ENCODE measurements at places on chromosomes 16 and 17.

DNA sequence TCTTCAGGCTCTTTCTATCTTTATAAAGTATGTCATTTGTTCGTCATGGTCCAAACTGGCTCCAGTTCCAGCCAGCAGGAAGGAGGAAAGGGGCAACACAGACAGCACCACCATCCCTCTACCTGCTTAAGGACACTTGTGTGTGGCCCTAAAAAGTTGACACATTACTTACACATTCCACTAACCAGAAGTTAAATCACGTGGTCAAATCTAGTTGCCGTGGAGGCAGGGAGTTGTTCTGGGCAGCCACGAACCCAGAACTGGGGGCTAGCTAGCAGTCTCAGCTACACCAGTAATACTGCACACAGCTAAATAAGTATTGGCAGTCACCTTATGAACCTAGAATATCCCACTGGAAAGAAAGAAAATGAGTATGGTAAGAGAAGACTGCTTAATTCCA is 104.2 kb downstream of the SNX11 start:
- DNase-seq = no peak

- no peak for DNase-seq
Measured at GRCh38 chr16:13517841-13518240, 402.1 kb upstream of the ERCC4 start.

DNA sequence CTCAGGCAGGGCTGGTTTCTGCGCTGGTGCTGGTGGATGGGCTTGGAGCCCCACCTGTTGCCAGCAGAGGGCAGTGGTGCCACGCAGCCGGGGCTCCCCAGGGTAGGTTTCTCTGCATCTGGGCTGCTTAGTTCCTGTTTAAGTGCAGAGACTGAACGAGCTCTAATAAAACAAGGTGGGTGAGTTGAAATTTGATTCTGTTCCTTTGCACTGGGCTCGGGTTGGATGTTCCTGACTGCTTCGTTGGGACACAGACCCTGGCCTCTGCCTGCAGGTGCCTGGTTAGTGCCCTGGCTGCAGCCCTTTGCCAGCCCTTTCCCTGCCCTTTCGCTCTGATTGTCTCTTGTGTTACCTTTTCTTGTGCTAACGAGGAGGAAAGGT is 30.0 kb downstream of the TBCD start:
- DNase-seq = peak; percentile 25

DNA sequence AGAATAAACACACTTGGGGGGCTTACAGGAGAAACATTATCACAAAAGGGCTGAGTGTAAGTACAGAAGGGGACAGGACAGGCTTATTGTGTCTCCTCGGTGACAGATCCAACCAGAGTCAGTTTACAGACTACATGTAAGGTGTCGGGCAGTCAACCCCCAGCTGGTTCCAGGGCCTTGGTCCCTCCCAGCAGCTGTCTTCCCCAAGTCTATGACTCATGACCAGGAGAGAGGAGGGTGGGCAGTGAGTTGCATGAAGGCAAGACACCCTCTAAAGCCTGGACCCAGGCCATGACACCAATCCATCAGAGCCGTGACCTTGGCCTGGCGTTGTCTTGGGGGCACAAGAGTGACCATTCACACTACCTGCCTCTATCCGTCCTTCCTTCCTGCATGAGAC is 276.2 kb upstream of the CCL2 start:
- DNase-seq = no peak

GRCh38 chr17:33113276-33113990 is 121.8 kb downstream of the SPACA3 start:
- no peak for DNase-seq

DNA sequence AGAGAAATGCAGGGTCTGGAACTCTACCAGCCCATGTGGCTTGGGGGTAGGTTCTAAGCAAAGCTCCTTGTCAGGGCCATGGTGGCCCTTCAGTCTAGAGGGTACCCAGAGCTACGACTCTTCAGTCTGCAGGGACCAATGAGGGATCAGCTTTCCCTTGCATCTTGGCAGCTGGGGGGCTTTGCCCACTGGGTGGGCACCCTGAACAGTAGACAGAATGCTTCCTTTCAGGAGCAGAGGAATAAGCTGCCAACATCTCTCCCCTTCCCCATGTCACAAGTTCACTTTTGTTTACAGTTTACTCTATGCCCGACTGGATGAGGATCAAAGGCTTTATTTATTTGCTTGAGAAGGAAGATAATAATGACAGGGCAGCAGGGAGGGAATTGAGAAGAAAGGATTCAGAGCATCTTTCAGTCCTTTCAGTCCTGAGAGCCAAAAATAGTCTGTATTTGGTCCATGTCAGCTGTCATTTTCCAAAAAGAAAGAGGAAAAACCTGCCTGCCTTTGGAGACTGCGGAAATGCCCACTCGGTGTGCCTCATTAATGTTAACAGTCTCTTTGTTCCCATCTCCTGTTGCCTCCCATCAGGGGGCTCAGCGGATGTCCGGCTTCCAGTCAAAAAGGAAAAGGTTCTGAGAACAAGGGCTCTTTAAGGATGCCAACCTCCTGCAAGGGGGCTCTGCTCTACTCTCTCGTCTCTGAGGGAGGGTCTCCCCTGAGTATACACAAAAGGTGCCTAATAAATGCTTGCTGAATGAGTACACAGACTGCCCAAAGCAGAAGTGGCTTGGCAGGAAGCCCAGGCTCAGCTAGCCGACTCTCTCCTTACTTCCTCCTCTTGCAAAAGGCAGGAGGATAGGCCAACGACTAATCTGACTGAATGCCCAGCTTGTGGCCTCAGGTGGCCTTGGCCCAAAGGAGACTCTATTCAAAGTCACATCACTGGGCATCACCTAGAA is 17.1 kb downstream of the TRAF4 start:
- no peak for DNase-seq

DNA sequence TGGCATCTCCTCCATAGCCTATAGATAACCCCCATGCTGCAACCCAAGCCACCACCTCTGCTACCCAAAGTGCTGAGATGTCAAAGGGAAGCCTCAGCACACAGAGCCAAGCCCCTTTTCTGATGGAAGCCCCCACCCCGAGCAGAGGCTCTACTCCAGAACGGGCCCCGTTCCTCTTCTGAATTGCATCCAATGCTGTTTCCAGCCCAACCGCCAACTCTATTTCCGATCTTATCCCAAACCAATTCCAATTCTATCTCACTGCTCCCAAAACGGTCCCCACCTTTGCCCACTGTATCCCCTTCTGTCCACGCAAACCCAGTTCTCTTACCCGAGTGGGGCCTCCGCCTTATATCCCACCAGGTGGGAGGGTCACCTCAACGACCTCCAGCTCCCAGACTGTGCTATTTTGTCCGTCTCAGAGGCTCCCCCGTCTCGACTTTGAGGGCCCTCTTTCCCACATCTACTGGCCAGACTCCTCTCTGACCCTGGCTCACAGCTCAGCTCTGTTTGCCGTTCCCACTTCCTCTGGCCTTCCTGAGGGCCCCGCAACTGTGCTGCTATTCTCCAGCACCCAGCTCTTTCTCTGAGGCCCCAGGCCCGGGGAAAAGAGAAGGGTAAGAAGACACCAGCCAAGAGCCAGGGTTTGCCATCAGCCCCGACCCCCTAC is 487 bp downstream of the SRL start:
- no peak for DNase-seq

- no peak for DNase-seq
Measured at GRCh38 chr16:7344830-7345780, 12.5 kb downstream of the RBFOX1 start.

DNA sequence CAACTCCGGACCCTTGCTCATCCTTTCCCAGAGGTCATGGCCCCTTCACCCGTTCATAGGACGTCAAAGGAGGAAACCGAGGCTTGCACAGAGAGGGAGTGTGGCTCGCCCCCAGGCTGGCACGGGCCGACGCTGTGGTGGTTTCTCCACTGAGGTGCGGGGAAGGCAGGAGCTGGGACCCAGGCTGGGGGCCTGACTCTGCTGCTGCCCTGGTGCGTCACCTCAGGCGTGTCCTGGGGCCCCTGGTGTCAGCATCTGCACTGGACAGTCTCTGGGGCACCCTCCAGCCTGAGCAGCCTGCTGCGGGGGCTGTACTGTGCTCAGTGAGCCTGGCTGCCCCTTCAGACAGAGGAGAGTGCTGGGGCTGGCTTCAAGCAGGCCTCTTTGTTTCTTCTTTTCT is 7.4 kb downstream of the MAP2K3 start:
- DNase-seq = no peak

- no peak for DNase-seq
Measured at GRCh38 chr16:3650631-3651265, 3.7 kb upstream of the DNASE1 start.

DNA sequence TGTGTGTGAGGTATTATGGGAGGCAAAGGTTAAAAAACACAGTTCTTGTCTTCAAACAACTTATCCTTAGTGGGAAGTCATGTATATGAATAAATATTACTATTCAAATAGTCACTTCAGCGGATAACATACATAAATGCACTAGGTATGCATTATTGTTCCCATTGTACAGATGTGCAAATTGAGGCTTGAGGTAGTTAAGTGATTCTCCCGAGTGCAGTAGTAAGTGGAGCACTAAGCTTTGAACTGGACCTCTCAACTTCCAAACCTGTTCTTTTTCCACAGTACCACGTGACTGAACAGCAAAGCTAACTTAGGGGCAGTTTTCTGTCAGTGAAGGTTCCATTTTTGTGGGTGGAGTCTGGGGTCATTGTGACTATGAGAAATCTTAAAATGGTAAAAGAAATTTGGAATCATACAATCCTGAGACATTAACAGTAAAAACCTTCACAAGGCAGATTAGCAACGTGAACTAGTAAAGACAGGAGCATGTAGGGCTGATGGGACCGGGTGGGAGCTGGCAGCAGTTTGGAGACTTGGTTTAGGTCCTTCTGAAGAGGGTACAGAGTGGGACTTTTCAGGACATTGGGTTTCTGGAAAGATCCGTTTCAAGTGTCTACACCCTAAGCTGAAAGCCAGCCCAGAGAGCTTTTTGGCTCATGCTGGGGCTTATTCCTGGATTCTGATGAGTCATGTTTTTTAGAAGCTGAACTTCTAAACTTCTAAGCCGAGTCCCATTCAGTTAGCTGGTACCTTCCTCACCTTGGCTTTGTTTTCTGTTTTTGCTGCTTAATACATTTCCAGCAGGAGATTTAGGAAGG is 204.9 kb downstream of the PRKCA start:
- DNase-seq = no peak

DNA sequence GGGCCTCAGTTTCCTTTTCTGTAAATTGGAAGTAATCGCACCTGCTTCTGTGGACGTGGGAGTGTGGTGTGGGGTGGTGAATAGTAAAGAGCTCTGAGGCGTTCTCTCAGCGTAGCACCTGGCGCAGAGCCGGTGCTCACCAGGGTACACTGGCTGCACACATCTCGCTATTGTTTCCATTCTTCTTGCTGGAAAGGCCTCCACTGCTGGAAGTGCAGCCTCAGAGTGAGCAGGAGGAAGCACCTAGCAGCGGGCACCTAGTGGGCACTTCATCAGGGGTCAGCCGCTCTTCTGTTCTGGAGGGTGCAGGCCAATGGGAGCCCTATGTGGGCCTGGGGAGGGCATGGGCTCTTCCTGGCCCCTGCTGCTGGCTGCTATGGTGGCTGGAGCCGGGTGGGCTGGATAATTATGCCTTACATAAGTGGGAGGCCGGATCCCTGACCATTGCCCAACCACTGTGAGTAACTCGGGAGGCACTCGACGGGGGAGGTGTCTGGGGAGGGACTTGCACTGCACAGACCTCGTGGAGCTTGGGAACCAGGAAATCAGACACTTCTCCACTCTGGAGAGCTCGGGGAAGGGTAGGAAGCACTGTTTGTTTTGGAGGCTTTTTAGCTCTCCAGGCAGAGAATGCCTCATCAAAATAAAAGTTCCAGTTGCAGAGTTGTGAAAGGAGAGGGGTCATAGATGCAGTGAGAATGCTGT is 1.7 kb downstream of the MAP2K3 start:
- no peak for DNase-seq

DNA sequence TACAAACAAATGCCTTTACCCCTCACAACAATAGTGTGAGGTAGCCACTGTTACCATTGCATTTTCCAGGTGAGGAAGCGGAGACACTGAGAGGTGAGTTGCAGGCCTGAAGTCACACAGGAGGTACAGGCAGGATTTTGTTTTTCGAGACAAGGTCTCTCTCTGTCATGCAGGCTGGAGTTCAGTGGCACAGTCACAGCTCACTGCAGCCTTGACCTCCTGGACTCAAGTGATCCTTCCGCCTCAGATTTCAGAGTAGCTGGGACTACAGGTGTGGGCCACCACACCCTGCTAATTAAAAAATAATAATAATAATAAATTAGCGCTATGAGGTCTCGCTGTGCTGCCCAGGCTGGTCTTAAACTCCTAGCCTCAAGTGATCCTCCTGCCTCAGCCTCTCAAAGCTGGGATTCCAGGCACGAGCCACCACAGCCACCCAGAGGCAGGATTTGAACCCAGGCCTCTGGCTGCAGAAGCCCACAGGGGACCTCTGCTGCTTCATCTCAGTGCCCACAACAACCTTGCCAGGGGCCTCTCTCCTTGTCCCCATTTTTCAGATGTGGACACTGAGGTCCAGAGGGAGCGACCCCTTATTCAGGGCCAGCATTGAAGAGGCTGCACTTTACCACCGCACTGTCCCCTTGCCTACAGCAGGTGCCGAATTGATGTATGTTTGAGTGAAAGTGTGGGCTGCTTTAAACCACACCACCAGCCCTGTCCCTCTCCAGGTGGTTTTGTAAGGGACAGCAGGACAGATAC is 16.0 kb upstream of the CIBAR2 start:
- DNase-seq = no peak

- DNase-seq = no peak
Measured at GRCh38 chr17:34549966-34550365, 29.4 kb upstream of the TMEM132E start.

GRCh38 chr16:47984669-47985068 is 171.1 kb downstream of the ABCC12 start:
- DNase-seq = no peak

DNA sequence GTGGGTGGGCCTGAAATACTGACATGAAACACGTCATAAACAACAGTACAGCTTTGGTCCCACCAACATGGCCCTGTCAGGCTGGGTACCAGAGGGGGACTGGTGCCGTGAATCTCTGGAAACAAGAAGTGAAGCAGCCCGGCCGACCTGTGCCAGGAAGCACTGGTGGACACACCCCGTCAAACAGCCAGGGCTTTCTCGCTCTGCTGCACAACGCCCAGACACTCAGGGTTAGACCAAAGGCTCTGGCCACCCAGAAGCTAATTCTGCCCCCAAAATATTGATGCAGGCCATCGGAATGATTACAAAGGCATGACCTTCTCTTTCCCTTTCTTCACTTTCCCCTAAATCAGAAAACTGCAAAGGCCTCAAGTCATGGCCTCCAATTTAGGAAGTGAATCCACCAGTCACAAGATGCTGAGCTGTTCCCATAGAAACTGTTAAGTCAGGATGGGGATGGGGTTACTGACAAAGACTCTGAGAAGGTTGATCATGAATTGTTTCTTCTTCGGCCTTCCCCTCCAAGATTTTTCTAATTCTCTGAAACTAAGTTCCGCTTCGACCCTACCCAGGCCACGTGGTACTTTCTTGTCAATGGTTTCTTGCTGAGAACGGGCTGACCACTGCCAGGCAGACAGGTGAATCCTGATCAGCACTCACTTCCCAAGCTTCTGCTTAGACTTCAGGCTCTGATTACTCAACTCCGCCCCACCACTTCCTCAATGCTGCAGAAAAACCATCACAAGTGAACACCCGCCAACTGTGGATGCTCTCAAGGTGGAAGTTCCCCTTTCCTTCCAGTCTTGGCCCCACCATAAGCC is 6.7 kb downstream of the PITPNA start:
- DNase-seq = no peak
